Activated CD4-positive, alpha-beta T cell treated with anti-CD3 and anti-CD28 coated beads, Interleukin-2, amount 50 U/mL, for 48 hours (primary cell): ENCODE measurements at places on chromosomes 13 and 19.

- DNase-seq = no peak
These were observed at the start of gene LPAR6 for GRCh38 chr13:48412881-48413351. TSS of gene LPAR6 (minus strand) at chr13:48413113. CDS start at chr13:48412423, 690 bp downstream.

DNA sequence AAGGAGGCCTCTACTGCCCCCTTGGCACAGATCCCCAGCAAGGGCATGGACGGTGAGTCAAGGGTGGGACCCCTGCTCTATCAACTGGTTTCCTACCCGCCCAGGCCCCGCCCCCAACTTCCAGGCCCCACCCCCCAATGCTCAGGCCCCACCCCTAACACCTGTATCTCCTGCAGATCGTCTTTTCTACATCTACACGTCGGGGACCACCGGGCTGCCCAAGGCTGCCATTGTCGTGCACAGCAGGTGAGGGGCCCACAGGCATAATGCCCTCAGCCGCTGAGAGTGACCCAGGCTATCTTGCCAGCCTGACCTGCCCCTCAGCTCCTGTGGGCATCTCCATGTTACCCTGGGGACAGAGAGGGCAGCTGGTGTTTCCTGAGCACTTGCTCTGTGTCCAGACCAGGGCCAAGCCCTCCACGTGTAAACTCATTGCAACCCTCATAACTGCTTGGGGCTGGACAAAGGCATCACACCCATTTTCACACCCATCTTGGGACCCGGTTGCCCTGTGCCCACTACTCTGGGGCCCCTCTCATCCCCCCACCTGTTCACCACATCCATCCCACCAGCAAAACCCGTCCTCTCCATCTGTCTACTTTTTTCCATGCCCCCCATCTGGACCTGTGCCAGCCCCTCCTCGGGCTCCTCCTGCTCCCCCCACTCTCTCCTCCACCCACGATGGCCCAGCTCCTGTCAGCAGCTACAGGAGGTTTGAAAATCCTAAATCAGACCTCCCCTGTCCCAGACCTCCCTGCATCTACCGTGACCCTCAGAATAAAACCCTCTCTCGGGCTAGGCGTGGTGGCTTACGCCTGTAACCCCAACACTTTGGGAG lies 17.2 kb downstream of the SLC27A1 start:
- no peak for DNase-seq

- no peak for DNase-seq
These were observed 1.7 kb downstream of the ETFB start for GRCh38 chr19:51364200-51365106.

GRCh38 chr13:33347861-33348260 lies 62.3 kb upstream of the STARD13 start:
- DNase-seq = no peak

DNA sequence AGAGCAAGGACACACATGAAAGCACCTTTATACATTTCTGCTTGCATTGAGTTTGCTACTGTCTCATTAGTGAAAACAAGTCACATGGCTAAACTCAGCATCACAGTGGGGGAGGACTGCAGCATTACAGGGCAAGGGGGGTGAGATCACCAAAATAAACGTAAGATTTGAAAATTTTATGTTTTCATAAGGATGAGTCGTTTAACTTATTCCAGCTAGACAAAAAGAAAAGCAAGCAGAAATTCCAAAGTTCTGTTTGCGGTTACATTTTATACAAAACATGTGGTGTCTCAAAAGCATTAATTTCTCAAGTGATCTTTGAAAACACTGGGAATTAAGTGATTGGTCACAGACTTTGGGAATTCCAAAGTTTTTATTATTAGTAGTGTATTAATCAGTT lies 261.4 kb upstream of the RXFP2 start:
- DNase-seq = no peak

DNA sequence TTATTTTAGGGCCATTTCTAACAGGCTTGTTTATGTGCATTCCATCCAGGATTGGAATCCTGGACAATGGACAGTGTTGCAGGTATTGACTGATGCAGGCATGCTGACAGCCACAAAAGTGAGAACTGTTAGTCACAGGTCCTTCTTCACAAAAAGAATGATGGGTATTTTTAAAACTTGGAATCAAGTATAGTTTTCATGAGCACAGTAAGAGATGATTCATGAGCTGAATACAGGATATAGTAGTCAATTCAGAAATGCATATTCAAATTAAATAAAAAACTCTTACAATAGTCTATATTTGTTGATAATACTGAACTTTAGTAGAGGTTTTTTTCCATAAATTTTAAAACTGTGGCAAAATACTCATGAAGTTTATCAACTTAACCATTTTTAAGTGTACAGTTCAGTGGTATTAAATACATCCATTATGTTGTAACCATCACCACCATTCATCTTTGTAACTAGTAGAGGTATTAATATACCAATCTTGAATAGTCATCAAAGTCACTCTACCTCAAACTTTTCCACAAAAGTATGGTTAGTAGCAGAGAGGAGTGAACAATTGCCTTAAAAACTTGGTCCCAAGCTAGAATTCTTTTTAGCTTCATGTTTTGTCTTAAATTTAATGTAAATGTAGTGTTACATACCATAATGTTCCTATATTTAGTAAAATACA lies 79.5 kb downstream of the KCNRG start:
- no peak for DNase-seq

- DNase-seq = no peak
These were observed 26.1 kb downstream of the PPP5C start for GRCh38 chr19:46372901-46373490.

DNA sequence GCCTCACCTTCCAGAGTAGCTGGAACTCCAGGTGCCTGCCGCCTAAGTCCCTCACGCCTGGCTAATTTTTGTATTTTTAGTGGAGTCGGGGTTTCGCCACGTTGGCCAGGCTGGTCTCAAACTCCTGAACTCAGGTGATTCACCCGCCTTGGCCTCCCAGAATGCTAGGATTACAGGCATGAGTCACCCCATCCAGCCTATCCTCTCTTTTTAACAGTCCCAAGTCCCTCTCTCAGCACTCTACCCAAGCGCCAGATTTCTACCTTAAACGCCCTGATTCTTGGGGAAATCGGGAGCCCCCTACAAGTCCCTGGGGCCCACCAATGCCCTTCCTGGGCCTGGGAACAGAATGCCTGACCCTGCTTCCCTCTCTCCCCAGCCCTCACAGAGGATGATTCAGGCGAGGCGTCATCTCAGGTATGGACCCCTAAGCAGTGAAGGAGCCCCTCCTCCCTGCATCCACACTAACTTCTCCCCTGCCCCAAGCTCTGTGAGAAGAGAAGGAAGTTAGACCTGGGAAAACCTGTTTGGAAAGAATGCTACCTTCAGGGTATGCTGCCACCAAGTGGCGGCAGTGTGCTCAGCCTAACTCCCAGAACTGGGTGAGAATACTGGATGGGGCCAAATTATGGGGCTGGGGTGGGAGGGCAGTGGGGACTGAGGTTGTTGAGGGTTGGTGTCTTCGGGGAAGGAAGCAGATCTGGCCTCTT lies 20.8 kb upstream of the EBI3 start:
- no peak for DNase-seq

GRCh38 chr13:31138515-31138914 lies 23.2 kb downstream of the HSPH1 start:
- DNase-seq = no peak

- peak; percentile 72 for DNase-seq
These were observed 64.6 kb downstream of the PDS5B start for GRCh38 chr13:32650705-32651311.

DNA sequence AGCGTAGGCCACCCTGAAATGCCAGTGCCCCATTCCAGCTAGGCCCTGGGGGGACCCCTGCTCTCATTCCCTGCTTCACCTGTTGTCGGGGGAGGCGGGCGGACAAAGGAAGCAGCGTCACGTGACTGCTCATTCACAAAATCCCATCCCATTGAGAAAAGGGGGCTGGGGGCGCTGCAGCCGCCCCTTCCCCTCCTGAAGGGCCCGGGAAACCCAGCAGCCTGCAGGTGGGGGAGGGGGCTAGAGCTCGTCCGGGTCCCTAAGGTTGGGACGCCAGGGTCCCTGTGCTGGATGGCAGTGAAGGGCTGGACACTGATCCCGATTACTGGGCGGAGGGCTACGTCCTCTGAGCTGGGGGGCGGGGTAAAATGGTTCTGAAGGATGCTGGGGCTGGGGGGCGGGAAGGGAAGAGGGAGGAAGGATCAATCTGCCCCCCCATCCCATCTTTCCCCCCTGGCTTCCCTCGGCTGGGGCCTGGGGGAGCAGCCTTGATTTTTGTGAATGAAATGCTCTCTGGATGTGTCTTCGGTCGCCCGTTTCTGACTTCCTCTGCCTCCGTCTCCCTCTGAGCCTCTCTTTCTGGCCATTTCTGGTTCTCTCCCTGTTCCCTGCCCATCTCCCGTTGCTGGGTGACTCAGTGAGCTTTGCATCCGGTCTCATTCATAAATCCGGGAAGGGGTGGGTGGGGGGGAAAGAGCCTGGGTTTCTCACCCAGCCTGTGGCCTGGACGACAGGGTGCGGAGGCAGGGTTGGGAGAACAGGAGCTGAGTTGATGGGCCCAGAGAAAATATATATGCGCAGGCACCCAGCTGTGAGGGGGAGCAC lies 816 bp downstream of the SPRED3 start:
- peak; percentile 39 for DNase-seq

GRCh38 chr13:95741584-95742563 lies 64.9 kb downstream of the DNAJC3 start:
- DNase-seq = no peak

- no peak for DNase-seq
These were observed 5.0 kb downstream of the WASF3 start for GRCh38 chr13:26562512-26562890.

DNA sequence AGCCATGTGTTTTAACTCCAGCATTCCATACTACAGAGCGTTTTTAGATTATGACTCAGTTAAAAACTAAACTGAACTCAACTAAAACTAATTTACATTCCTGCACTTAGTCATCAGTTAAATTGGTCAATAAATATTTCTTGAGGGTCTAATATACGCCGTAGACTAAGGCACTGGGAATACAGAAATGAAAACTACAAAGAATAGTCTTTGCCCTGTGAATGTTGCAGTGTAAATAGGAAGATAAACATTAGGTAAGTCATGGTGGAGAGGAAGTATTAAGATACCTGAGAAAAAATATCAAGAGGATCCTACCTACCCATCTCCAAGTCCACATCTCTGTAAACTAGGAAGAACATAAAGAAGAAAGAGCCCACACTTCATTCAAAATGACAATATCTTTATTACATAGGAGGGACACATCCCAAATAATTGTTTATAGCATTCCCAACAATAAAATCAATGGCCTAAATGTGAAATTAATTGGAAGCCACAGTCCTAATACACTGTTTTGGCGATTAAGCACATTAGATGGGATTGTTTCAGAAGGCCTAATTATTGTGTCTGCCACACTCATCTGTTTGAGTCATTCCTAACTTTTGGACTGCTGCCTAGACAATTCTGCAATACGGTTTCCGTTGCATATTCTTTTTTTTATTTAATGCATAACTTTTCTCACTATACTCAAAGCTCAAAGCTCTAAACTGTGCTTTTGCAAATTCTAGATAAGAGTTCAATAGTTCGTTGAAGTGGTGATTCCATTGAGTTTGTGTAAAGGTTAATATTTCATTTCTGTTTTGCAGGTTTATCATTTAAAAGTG lies 52.9 kb downstream of the MBNL2 start:
- no peak for DNase-seq

DNA sequence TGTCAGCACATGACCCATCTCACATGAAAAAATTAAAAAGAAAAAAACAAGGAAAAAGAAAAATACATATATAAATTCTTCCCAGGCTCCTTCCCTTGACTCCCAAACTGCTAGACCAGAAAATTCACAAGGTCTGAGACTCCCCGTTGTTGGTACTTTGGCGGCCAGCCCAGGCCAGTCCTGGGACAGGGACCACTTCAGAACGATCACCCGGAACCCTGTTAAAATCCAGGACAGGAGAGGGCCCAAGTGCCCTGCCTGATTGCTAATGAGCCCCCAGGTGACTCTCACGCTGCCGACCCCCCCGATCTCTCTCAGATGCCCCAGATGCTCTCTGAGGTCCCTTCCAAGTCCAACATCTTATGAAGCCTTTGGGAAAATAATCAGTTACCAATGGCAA lies 107.2 kb downstream of the COL4A2 start:
- DNase-seq = no peak

GRCh38 chr13:45341799-45342500 lies 967 bp upstream of the TPT1 start:
- no peak for DNase-seq

- DNase-seq = peak; percentile 77
These were observed 2.7 kb downstream of the VSTM2B start for GRCh38 chr19:29528350-29528945.

- no peak for DNase-seq
These were observed 61.3 kb downstream of the CELF5 start for GRCh38 chr19:3285647-3286176.

DNA sequence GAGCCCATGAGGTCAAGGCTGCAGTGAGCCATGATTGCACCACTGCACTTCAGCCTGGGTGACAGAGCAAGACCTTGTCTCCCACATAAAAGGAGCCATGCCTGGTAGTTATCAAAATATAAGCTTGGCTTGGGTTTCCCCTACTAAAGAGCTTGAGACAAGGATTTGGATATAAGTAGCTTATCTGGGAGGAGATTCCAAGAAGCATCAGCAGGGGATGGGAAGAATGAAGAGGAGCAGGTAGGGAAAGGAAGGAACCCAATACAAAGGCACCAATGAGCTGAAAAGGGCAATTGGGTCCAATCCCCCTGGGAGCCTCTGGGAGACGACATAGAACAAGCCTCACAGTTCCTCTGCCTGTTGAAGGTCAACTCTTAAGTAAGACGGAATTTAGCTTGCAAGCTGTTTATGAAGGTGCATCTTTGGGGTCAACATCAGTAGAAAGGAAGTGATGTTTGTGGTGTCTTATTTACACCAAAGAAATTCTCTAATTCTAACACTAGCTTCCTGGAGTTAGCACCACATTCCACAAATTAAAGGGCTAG lies 7.4 kb upstream of the CLEC4G start:
- DNase-seq = no peak

DNA sequence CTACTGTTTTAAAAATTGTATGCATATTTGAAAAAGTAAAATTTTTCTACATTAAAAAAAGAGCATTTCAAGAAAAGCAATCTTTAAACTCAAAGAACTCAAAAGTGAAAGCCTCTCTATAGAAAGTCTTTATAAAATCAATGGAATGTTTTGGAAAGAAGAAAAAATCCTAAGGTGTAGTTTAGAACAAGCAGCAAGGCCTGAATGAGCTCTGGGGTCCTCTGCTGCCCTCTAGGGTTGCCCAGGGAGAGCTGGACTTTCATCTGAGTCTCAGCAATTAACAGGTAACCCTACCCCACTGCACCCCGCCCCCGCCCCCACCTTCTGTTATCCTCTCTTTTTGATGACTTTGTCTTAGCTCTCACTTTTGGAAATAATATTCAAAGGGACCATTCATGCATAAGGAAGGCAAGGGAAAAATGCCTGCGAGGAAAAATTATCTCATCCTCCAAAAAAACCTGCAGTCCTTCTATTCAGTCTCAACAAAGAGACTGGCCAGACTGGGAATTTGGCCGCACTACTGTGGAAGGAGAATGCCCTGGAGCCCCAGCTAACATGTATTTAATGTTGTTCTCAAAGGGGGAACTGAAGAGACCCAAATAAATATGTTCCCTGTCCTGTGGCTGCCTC lies 24.1 kb downstream of the SLC25A30 start:
- DNase-seq = peak; percentile 22

- DNase-seq = no peak
These were observed 187.9 kb downstream of the TEX29 start for GRCh38 chr13:111508164-111508870.
